ENCODE measurements at places on chromosomes 5 and 9.

- no peak for DNase-seq
These were observed 419.7 kb downstream of the CHSY3 start for GRCh38 chr5:130323804-130324454.

DNA sequence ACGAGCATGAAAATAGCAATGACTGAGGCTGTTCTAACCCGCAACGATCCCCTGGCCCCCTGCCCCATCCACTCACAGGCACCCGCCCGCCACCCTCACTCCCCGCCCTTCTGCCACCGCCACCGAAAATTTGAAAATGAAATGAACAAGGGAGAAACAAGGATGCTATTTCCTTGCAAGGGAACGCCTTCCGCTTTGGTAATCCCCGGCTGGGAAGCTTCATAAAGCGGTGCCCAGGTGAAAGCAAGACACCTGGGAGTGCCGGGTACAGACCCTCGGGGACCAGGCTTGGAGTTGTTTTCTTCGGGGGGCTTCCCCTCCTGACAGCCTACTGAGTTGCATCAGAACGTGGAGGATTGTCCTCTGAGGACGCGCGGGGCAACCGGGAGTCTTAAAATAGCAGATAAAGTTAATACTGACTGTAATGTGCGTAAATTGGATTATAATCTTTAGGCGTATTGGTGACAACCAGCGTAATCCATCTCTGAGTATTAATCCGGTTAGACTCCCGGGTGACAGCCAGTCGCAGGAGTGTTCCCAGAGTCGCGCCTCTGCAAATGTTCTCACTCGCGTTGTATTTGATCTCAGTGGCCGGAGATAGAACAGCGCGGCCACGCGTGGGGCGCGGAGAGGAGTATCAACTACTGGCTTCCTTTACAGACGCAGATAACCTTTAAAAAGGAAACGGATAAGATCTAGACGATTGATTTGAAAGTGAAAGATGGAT lies 885 bp upstream of the MLLT3 start:
- peak; percentile 38 for DNase-seq

DNA sequence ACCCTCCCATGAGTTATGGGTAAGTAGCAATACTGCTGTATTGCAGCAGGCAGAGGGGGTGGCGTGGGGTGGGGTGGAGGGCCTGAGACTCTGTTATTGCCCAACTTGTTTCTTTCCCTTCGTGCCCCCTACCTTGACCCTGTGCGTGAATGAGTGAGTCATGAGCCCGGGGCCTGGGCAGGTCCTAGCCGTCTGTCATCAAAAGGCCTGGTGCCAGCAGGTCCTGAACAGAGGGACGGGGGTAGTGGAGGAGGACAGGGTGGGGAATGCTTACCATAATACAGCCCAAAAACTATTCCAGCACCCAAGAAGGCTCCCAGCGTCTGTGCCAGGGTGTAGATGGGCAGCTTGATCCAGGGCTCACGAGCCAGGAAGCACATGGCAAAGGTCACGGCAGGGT lies 4.3 kb downstream of the AQP3 start:
- DNase-seq: no peak

DNA sequence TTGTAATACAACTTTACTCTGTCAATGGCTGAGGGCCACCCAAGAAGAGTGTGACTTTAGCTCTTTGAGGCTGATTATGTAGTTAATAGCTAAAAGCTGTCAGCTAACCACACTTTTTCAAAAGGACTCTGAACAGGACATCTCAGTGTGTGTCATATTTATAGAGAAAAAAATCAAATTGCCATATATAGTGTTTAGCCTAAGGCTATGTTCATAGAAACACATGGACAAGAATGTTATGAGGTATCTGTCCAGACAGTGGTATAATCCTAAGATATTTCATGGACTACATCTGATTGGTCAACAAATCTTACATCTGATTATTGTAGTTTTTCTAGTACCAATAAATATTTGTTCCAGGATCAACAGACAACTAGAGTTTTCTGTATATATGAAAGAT lies 42.1 kb upstream of the CDH18 start:
- no peak for DNase-seq

- no peak for DNase-seq
These were observed 24.6 kb upstream of the JADE2 start for GRCh38 chr5:134500699-134501430.

- no peak for DNase-seq
These were observed 15.6 kb upstream of the LVRN start for GRCh38 chr5:115946655-115947054.

- no peak for DNase-seq
These were observed 24.3 kb upstream of the OTULINL start for GRCh38 chr5:14557203-14557770.

- DNase-seq: no peak
These were observed 164.0 kb upstream of the CCDC152 start for GRCh38 chr5:42592401-42593140.

DNA sequence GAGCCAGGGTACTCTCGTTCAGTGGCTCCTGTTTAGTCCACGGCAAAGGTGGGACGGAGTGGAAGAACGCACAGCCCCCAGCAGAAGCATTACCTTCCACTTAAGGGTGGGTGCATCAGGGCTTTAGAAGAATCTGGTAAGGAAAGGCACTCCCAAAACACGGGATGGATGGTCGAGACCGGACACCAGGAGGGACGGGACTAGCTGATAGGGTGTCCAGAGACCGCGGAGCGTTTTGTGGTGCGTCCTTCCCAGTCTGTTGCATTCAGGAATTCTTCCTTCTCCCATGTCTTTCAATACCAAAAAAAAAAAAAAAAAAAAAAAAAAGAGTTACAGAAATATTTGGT lies 545 bp upstream of the CTSV start:
- DNase-seq: no peak

DNA sequence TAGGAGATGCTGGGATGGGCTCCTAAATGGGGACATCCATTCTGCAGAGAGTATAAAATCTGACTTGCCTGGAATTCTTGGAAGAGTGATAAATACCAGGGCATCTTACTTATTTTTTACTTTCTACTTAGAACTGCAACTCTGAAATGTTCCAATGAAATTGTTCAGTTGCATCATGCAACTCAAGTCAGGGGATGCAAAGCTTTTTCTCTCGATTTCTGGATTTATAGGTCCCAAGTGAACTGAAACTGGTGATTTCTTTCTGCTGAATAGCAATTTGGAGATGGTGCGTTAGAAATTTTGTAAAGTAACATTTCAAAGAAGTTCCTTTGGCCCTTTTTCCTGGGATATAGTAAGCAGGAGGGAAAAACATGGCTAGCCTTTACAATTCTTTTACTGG lies 238.4 kb upstream of the CD180 start:
- DNase-seq: no peak

DNA sequence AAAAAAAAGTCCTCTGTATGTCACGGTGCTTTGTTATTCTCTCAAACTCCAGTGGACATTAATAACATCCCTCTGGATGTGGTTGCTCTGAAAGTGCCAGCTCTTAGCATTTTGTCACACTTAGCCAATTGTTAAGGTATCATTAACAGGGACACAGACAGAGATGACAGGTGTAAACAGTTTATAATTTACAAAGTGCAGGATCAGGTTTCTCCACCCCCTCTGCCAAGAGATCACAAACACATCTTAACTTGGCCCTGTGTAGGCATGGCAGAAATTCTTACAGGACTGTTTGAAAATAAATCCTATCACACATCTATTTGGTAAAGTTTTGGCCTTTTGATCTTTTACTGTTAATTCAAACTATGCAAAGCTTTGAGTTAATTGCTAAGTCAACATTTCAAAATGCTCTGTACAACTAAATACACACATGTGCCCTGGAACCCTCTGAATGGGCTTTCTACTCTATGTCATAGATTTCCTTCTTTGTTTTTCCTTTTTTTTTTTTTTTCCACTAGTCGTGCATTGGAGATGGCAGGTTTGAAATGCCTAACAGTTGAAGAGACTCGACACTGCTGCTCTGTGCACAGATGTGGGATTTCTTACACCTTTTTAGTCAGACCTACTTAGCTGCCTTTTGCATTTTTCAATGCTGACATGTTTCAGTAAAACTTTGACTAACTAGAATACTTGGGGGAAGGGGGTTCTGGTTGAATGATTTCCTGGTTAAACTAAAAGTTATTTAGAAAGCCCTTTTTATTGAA lies 41.7 kb downstream of the SEMA6A start:
- DNase-seq: no peak

GRCh38 chr5:72393052-72393451 lies 72.9 kb downstream of the PTCD2 start:
- DNase-seq: no peak

DNA sequence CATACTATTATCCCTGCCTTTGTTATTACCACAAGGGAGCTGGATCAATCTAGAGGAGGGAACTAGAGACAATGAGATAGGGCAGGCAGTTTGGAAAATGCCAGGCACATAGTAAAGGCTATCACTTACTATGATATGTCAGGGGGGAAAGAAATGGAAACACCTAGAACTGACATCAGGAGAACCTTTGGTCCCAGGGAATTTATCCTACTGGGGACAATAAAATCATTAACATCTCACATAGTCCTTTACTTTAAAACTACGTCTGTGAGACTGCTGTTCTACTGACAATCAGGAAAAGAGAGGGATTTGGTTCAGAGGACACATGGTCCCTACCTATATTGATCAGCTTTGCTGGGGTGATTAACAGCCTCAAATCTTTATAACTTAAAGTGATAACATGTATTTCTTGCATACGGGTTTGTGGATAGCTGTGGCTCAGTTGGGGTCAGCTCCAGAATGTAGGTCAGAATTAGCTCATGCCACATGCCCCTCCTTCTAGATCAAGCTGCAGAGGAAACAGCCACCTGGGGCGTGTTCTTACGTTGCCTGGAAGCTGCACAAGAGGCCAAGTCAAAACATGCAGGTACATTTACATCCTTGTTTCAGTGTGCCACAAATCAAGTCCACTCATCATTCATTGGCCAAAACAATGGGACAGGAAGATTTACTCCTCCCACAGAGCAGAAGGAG lies 43.9 kb upstream of the ALDOB start:
- no peak for DNase-seq

DNA sequence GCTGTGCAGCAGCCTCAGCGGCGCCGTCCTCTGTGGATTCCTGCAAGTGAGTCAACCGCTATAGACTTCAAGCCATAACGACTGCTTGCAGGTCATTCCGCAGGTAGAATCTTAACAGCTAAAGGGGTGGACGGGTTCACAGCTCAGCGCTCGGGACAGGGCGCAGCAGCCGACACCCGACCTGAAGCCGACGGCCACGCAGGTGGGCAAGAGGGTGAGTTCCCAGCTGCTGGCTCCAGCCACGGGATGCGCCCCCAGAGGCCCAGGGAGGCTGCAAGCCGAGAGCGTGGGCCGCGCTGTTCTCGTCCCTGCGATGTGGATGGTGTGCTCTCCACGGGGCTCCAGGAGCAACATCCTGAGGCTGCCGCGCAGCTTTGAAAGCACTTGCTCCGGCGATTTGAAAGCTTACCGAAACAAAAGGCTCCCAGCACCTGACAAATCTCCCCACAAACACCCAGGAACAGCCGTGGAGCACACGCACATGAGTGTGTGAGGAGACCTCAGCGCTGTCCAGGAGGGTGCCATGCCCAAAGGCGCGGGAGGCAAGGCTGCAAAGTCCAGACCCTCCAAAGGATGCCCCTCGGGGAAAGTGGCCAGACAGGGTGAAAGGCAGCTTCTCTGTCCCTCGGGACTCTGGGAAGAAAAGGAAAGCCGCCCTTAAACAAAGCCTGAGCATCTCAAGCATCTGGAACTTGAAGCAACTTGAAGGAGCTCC lies 48.7 kb downstream of the EXD3 start:
- no peak for DNase-seq

GRCh38 chr9:123322273-123323195 lies 33.5 kb upstream of the CRB2 start:
- DNase-seq: no peak

- no peak for DNase-seq
These were observed 5.3 kb upstream of the TJP2 start for GRCh38 chr9:69168709-69169217.

DNA sequence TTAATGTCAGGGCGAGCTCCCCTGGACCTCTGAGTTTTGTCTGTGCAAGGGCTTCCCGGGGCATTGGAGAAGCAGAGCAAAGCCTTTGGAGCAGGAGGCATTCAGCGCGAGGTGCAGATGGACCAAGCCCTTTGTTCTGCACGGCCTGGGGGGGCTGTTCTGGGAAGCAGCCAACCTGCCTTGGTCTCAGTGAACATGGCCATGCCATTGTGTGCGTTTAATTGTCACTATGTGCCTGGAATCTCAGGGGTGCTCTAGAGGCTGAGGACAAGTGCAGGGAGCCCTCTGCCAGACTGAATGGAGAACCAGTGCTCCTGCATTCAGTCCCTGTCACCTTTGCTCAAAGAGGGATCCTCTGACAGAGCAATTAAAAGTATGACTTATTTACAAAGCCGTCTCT lies 329.4 kb downstream of the IRX1 start:
- no peak for DNase-seq

GRCh38 chr9:74573640-74574191 lies 76.6 kb downstream of the RORB start:
- no peak for DNase-seq

DNA sequence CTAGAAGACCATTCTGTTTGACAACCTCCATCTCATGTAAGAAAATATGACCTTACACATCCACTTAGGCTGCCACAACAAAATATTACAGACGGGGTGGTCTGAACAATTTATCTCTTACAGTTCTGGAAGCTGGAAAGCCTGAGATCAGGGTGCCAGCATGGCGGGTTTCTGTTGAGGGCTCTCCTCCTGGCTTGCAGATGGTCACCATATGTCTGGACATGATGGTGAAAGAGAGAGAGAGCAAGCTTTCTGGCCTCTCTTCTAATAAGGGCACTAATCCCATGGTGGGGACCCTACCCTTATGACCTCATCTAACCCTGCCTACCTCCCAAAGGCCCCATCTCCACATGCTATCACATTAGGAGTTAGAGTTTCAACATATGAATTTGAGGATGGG lies 66.0 kb downstream of the AMBP start:
- no peak for DNase-seq

DNA sequence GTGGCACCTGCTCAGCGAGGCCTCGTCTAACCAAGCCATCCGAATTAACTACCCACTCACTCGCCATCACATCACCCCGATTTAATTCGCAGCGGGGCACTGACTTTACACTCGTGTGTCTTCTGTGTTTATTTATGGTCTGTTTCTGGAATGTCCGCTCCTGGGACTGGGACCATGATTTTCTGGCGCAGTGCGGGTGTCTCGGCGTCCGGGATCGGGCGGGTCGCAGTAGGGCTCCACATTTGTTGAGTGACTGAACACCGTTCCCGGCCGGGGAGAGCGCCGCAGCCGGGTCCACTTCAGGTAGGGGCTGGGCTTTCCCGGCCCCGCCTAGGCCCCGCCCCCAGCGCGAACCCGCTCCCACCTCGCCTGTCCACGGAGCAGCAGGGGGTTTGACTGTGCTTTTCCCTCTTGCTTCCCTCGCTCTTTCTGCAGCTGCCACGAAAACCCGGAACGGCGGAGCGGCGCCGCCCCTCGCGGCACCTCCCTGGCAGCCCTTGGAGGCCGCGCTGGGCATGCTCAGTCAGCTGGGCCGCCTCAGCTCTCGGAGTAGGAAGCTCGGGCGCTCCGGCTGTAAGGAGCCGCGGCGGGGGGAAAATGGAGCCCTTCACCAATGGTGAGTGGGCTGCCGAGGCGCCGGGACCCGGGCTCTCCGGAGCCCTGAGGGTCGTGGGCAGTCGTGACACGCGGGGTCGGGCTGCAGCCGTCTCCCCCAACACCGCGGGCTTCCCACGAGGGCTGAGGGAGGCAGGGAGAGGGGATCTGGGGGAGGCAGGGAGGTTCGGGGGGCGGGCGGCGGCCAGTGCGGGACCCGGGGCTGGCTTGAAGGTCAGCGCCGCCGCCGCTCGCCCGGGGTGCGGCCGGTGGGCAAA lies at the start of gene LNPEP:
TSS of gene LNPEP (plus strand) at position 522 of the 872 bp plus-strand sequence. CDS start at position 598, 76 bp downstream.
- DNase-seq: peak; percentile 93

All from midbrain (tissue), 1 donor.